Left renal cortex interstitium (tissue), 4 donors: ENCODE measurements at places on chromosomes 6 and 20. TPM values are rescaled to one million over a fixed set of nuclear protein-coding genes. Genes with fewer than 3 reads are reported as not detected.

The TRDN gene
- 4.3 TPM for polyA plus RNA-seq

DNA sequence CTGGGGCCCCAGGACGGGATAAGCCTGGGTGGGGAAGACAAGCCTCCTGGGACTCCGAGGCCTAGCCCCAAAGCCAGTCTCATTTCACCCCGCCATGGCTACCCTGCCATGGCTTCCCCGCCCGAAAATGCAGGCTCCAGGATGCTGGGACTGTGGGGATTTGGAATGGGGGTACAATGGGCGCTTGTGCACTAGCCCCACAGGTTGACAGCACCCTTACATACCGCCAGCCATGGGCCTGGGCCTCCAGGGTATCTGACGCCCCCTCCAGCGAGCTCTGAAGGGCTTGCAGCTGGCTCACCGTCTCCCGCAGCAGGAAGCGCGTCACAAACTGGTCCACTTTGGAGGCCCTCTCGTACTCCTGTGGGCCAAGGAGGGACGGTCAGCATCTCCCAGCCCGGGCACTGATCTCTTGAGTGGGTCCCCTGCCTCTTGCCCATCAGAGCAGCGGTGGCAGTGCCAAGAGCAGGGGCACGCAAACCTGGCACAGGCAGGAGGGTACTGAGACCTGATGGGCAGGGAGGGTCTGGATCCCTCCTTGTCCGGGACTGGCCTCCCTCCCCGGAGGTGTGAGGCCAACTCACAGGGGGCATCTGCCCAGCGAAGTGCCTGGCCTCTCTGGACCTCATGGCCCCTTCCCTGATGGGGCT lies 2.0 kb upstream of the C20orf144 start:
- DNase-seq: no peak

DNA sequence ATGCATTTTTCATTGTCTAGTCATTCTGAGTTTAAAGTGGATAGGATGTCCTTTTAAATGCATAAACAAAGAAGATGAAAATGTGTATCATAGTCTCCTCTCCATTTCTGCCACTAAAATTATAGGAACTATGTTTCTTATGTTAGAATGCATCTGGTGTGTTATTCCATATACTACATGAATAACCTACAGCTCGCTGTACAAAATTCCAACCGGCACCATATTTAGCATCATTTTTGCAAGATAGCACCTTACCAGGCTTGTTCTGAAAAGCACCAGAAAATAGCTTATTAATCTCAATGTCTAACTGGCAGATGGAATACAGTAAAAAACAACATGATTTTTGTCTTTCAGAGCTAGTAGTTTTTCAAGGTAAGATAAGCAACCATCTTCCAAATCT lies 241.5 kb downstream of the SLC35F1 start:
- DNase-seq: no peak

The KCNK16 gene
- not detected for polyA plus RNA-seq

- no peak for DNase-seq
These were observed 136.2 kb upstream of the TAB2 start for GRCh38 chr6:149181304-149181703.

DNA sequence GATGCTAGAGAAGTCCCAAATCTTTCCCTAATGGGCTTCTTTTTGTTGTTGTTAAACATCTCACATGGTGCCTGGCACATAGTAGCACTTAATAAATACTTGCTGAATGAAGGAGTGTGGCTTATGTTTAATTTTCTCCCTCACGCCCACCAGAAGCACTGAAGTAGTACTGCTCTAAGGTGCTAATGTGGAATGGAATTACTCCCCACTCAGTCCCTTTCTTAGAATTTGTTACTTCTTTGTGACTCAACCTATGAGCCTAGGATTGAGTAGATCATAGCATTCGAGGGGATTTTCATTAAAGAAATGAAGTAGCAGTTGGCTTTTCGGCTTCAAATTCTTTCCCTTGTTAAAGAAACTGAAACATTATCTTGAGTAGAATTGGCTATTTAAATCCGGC lies 192.8 kb downstream of the CLIC5 start:
- no peak for DNase-seq

DNA sequence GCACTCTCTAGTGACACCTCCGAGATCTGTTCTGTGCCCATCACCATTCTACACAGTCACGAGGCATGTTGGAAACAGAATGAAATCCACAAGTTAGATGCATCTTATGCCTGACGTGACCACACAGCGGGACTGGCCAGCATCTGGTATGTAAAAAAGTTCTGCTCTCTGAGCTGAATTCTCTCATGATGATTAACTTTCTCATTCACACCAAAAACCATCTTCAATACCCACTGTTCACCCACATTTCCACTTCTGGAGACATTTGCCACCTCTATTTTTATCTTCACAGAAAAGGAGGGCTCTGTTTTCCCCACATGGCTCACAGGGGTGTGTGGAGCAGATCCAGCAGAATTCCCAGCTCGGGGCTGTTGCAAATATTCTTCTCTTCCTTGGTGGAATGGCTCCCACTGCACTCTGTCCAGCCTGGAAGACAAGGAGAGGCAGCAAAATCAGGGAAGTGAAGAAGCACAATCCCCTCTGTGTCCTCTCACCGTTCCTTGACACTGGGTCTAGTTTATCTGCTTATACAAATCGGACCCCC lies 303.4 kb downstream of the TAF4 start:
- no peak for DNase-seq

The TNNC2 gene
- polyA plus RNA-seq: 0.32 TPM

The MATN4 gene
- 0.21 TPM for polyA plus RNA-seq

The ITPA gene
- 46.4 TPM for polyA plus RNA-seq

- no peak for DNase-seq
These were observed 50.0 kb upstream of the ESR1 start for GRCh38 chr6:151757506-151757955.

GRCh38 chr6:99114769-99115406 lies 167.1 kb upstream of the FBXL4 start:
- DNase-seq: no peak

The RGS17 gene
- polyA plus RNA-seq: 1.7 TPM

- peak; percentile 16 for DNase-seq
These were observed 93.1 kb downstream of the CHD6 start for GRCh38 chr20:41524980-41525613.

DNA sequence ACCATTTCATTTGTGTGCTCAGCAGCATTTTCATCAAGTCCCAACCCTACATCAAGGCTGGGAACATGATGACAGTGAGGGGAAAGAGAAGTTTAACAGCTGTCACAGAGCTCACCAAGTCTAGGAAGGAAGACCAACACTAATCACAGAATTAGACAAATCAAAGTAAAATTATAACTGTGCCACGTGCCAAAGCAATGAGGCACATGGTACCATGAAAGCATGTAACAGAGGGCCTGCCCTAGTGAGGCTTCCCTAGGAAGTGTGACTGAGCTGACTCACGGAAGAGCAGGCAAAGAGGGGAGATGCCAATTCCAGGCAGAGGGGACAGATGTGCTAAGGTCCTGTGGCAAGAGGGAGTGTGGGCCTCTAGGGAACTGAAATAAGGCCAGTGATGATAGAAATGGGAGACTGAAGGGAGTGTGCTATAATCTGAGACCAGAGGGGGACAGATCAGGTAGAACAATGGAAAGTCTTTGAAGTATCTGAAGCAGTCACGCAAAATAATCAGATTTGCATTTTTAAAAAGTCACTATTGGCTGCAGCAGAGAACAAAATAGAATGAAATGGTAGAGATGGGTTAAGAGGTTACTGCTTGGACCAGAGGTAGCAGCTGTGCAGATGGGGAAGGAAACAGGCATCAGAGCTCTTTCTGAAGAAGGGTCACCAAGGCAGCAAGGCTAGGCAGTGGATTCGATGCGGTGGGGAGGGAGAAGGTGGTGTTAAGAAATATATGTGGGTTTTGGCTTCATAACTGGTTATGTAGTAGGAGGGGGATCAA lies 86.8 kb downstream of the GPR6 start:
- no peak for DNase-seq

- DNase-seq: no peak
These were observed at the start of gene MMP24OS for GRCh38 chr20:35277531-35278395. TSS of gene MMP24OS (minus strand) at chr20:35278122. CDS start at chr20:35277929, 193 bp downstream.

The FAM83C gene
- 0.04 TPM for polyA plus RNA-seq

- DNase-seq: no peak
These were observed 74.8 kb downstream of the TULP4 start for GRCh38 chr6:158387036-158387435.

The TMEM14A gene
- 51.3 TPM for polyA plus RNA-seq

DNA sequence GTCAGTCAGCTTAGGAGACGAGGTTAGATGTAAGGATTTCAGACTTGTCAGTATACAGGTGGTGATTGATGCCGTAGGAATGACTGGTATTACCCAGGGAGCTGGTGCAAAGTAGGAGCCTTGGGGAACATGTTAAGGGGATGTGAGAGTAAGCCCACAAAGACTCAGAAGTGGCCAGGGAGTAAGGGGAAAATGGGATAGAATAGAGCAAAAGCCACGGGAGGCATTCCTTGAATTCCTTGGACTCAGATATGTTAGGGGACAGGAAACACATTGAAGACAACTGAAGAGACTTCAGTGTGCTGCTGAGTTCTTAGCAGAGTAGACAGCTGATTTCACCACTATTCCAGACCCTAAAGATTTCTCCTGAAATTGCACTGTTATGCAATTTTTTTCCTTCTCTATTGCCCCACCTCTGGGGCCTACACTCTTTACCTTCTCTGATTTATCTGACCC lies 1.2 kb upstream of the ACAT2 start:
- DNase-seq: no peak

The BMP2 gene
- 26.6 TPM for polyA plus RNA-seq

DNA sequence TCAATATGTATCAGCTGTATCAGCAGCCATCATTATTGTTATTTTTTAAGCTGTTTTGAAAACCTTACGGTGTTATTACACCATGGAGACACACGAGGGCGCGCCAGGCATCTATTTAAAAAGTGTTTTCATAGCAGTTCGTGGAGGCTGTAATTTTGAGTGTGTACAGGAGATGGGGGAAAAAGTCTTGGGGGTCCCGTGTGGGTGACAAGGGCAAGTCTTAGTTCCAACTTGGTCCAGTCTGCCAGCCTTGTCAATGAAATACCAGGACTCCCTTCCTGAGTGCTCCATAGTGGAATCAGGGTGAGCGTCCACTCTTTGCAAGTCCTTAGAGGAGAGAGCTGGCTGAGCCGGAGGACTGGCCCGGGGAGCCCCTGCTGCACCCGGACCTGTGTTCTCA lies 43.3 kb downstream of the SLC2A10 start:
- DNase-seq: no peak

The ESR1 gene
- 0.69 TPM for polyA plus RNA-seq

The PDE7B gene
- polyA plus RNA-seq: 6.7 TPM

The C20orf204 gene
- polyA plus RNA-seq: 0.35 TPM

GRCh38 chr6:105695461-105695860 lies 292.6 kb upstream of the PREP start:
- no peak for DNase-seq

The GPR6 gene
- not detected for polyA plus RNA-seq

The CAGE1 gene
- polyA plus RNA-seq: 0.27 TPM

The BTNL2 gene
- 0.61 TPM for polyA plus RNA-seq

The CNR1 gene
- 0.87 TPM for polyA plus RNA-seq

DNA sequence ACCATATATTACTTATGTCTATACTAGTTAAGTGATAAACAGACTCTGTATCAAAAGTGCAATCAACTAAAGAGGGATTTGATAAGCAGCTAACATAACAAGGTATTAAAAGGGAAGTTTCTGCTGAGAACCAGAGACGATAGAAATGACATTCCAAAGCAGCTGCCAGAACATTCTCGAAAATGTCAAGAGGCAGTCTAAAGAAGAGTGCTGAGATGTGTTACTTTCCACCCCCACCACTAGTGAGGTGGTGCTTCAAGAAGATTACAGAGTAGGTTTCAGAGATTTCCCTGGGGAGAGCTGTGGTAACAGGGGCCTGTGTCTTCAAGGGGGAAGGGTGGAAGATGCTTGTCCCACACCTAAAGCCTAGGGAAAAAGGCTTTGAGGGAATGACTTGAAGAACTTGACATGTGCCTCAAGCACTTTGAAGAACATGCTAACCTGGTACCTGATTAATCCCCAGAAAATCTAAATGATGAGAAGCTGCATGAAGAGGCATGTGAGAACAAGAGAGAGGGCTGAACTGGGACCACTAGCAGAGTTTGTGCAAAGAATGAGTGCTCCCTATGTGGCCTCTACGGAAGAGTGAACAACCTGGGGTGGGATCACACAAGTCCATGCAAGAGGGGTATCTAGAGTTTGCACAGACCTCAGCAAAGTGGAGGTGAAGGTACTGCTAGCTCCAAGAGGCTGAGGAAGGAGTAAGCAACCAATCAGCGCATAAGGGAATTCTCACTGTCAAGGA lies 5.0 kb downstream of the FAM184A start:
- no peak for DNase-seq

GRCh38 chr20:34033903-34034302 lies 40.2 kb downstream of the RALY start:
- no peak for DNase-seq

The ISM1 gene
- 4.8 TPM for polyA plus RNA-seq

GRCh38 chr20:958936-959815 lies 42.9 kb downstream of the RSPO4 start:
- no peak for DNase-seq

GRCh38 chr6:33271117-33271467 lies 584 bp downstream of the VPS52 start:
- DNase-seq: peak; percentile 46

The SLC22A2 gene
- polyA plus RNA-seq: 9.4 TPM

DNA sequence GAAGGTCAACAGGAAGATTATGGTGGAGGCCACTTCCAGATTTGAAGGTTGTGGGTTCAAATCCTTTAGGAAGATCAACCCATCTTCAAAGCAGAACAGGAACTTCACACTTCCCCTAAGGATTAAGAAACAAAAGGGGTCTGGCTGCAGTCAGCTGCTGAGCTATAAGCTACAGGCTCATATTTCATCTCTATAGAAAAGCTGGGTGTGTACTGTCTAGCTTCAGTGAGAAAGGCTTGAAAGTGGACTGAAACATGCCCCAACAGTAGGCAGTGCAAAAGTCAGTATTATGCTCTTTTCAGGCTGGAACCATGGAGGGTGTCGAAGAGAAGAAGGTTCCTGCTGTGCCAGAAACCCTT lies 60.1 kb upstream of the SPDEF start:
- no peak for DNase-seq

The WFDC5 gene
- not detected for polyA plus RNA-seq

DNA sequence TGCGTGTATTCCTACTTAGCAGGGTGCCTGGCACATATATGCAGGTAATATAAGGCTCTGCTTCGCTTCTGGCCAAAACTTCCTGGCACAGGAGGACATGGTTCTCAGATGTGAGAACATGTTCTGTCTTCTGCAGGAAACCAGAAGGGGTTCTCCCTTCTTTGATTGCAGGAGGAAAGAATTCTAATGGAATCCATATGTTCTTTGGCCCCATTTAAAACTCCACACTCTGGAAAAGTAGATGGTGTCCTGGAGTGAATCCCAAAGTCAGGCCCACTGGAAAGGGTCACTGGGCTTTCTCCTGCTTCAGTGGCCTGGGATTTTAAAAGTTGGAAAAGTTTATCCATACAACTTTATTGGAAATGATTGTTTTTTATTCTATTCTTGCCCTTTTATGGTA lies 16.4 kb upstream of the CYP24A1 start:
- DNase-seq: no peak

DNA sequence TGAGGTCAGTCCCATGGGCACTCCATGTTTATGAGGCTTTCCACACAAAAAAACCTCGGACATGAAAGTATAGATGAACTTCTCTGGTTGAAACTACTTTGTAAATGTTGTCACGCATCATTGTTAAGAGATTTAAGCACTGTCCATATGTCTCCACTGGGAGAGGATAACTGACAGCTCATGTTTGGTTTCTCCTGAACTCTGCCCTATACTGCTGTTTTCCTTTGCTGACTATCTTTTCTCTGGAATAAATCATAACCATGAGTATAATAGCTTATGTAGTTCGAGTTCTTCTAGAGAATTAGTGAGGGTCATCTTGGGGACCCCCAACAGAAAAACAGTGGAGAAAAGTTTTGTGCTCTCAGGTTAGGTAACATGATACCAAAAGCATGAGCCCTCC lies 14.3 kb downstream of the THEMIS start:
- no peak for DNase-seq

The ZNF311 gene
- polyA plus RNA-seq: 6.6 TPM

GRCh38 chr6:161379834-161380582 lies 106.1 kb upstream of the AGPAT4 start:
- DNase-seq: no peak
